ENCODE measurements at places on chromosomes 3 and 15.

DNA sequence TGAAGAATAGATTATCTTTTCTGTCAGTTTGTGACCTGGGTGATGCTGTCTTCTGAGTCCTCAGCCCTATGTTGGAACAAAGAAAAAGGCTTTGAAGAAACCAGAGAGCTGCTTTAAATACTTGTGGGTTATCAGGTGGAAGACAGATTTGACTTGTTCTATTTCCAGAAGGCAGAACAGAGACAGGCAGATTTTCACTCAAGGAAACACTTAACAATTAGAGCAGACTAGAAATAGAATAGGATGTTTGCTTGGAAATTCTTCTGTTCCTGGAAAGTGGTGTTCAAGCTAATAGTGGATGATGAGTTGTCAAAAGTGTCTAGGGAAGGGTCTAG, 219.4 kb downstream of the UBE2E2 start:
- DNase-seq, result no peak

DNA sequence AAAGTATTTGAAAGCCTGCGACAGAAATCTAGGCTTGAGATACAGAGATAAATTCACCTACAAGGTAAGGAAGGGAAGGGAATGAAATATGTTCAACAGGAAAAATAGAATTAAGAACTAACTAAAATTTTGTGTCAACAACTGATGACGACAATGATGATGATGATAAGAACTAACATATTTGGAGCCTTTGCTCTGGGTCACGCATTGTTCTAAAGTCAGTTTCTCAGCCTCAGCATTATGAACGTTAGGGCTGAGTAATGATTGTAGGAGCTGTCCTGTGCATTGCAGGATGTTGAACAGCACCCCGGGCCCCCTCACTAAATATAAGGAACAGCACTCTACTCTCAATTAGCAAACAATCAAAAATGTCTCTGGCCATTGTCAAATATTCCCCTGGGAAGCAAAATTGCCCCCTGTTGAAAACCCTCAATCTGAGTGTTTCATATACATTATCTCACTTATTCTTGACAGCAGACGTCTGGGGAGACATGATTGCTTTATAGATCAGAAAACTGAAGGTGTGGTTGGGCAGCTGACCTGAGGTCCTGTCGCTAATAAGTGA, 88.5 kb downstream of the ERC2 start:
- no peak for DNase-seq

DNA sequence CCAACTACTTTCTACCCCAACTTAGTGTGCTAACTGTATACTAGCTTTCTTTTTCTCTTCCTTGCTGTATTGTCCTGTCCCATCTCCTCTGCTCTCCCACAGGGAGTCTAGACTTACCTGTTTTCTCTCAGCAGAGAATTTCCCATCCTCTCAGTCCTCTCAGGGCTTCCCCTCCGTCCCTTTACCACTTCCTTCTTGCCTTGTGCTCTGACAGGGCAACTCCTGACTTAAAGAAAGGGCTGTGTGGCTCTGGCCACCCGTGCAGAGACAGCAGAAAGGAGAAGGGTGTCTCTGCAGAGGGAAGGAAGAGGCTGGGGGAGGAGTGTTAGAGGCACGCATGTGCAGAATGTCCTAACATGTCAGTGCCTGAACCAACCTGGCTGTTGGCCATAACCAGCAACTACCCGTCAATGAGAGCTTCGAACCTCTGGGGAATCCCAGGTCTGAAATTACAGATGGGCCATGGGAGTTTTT, at the start of gene GCSAM:
Gene GCSAM, minus strand, starts transcription at position 274 of the 474 bp plus-strand sequence. Its CDS starts 128 bp downstream, at position 146.
- DNase-seq, result no peak

DNA sequence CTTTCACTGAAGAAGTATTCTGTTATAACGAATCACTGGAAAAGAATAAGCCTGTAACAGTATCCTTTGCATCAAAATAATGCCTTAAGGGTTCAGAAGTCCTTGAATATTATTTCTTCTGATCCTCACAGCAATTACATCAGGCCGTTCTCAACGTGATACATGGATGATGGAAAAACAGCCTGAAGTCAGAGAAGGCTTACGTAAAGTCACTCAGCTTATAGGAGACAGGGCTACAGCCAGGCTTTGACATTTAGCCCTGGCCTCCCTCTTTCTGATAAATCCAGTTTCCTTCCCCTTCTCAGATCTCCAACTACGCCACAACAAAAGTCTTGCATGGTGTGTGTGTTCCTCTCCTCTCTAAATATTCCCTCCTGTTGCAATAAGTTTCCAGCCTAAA, 131.9 kb downstream of the ANO10 start:
- DNase-seq, result no peak

DNA sequence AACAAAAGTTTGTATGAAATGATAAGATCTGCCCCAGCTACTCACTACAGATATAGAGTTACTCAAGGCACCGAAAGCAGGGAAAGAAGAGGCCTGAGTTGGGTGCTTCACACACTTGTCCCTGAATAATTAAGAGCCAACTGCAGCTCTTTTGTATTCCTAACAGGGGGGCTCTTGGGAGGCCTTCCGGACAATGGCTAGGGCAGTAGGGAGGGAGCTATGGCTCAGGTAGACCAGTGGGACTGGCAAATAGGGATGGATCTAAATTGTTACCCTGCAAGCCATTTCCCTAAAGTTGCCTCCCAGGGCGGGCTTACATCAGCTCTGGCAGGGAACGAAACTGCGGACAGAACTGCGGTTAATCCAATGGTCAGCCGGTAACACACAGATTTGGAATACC, 6.2 kb downstream of the SEMA5B start:
- no peak for DNase-seq

DNA sequence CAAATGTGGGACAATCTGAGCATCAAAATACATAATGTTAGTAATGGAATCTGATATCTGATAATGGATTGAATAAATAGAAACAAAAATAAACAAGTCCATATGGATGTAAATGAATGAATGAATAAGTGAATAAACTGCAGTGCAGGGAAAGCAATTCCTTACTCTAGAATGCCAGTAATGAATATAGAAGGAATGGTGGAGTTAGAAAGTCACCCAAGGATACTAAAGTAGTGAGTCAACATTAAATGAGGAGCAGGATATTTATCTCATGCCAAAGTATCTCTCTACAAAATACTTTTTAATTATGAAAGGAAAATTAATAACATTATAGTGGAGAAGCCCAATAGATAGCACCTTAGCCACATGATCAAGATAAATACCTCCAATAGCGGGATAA, 300.3 kb downstream of the FEZF2 start:
- peak; percentile 14 for DNase-seq

DNA sequence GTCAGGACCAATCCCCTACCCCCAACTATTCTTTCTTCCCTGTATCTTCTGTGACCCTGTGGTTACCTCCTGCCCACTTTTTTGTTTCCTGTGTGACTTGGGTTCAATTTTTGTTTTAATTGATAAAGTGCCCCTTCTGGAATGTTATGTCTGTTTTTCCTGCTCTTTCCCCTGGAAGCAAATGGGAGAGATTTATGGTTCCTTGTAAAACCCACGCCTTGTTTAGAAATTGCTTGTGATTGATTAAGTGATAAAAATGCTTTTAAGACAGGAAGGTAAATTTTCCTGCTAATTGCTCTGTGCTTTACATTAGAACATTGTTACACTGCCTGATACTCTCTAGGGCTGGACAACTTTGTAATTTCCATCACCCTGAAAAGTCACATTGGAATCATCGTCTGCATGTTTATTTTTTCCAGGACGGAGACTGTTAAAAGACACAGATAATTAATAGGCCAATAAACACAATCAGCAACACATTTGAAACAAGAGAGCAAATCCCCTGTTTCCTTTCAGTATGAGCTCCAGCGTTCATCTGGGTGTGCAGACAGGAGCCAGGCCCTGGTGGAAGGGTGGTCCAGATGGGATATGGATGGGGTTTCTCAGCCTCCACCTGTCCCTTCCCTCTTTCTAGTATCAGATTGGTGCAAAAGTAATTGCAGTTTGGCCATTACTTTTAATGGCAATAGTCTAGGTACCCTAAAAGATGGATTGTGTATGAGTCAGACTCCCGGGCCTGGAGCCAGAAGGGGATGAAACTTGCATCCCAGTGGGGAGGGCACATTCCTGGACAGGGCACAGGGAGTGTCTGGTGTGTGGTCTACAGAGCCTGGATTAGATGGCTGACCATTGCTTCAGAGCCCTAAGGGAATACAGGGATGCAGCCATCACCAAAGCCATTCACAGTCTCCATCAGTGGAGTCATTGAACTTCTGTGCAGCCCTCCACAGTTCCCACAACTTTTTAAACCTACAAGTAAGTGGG, 58.1 kb upstream of the AGBL1 start:
- no peak for DNase-seq

GRCh38 chr15:36914466-36914865, 185.9 kb downstream of the MEIS2 start:
- no peak for DNase-seq

DNA sequence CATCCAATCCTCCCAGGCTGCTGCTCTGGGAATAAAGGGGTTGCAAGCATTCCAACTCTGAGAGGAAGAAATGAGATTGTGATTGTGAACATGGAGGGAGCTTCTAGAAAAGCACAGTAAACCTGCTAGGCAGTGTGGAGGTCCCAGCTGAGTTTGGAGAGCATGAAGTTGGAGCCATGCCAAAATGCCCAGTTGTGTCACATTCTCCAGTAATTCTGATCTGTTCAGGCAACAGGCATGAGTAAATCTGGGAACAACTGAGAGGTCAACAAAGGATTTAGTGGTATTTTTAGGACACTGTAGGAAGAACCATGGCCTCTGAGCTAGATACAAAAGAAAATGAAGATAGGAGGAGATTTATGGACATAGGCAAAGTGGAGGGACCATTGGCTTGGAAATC, 74.7 kb downstream of the CYP19A1 start:
- DNase-seq, result no peak

DNA sequence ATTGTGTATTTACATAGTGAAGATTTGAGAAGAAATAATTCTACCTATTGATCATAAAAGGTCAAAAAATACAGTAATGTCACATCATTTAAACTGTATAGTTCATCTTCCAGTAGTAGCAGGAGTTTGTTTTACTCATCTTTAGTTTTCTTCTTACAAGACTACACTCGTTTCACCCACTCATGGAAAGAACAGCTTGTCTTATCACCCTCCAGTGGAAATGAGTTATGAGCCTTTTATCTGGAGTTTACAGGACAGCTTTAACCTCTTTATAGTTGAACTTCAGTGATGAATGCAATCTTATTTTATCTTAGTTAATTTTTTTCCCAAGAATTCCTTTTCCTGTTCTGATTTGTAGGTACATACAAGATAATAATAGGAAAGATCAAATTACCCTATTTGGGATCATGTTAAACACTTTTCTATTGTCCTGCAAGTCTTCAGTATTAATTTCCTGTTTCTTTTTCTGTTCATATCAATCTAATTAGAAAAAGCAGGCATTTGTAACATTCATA, 36.8 kb downstream of the RBMS3 start:
- no peak for DNase-seq

- DNase-seq, result peak; percentile 23
Measured at GRCh38 chr3:86830566-86830965, 160.4 kb downstream of the VGLL3 start.

DNA sequence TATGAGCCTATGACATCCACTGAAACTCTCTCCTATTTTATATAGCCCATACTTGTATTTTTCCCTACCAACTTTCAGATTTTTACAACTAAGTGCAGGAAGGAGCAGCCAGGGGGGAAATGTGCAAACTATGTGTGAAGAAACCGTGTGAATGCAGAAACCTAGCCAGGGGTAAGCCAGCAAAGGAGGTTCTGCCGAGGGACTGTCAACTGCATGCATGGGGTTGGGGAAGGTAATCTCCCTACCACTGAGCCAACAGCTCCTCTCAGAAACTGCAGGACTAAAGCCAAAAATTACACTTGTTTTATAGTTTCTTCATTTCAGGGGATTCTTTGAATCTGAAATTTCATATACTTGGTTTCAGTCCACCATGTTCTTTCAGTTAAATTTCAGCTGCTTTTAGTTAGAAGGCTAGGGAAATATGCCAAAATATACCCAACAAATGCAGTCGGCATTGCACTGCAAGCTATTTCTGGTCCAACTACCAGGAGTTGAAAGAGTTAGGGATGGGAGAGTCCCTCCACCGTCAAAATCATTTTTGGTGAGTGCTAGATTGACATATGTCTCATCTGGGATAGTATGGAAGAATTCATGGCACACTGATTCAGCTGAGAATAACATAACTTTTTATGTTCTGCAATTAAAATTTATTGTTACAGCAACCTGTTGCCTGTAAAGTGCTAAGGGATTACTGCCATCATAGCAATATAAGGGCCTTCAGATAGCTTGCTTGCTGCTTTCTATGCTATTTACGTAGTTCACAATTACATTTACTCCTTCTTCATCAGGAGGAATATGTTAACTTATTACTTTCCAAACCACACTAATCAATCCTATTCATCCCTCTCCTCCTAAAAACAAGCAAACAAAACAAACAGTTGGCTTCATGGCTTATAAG, 904.2 kb downstream of the ROBO1 start:
- DNase-seq, result no peak

GRCh38 chr15:97061392-97061791, 730.9 kb downstream of the NR2F2 start:
- no peak for DNase-seq

DNA sequence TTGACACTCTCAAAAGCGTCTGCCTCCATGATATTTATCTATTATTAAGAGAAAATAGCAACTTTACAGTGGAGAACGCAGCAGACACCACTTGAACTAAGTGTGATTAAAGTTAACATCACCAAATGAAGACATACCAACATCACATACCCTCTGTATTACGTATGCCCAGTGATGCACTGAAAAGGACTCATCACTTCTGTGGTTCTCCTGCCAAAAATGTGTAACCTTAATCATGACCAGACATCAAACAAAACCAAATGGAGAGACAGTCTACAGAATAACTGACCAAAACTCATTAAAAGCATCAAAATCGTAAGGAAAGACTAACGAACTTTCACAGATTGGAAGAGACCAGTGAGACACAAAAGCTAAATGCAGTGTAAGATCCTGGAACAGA, 103.2 kb downstream of the PPP2R3A start:
- peak; percentile 55 for DNase-seq

GRCh38 chr3:181892848-181893247, 181.1 kb downstream of the SOX2 start:
- DNase-seq, result no peak

GRCh38 chr15:52645916-52646315, 33.3 kb downstream of the ATOSA start:
- no peak for DNase-seq

GRCh38 chr3:169865176-169865767, 4.5 kb downstream of the LRRC31 start:
- no peak for DNase-seq

- DNase-seq, result no peak
Measured at GRCh38 chr3:181839039-181839915, 127.6 kb downstream of the SOX2 start.

DNA sequence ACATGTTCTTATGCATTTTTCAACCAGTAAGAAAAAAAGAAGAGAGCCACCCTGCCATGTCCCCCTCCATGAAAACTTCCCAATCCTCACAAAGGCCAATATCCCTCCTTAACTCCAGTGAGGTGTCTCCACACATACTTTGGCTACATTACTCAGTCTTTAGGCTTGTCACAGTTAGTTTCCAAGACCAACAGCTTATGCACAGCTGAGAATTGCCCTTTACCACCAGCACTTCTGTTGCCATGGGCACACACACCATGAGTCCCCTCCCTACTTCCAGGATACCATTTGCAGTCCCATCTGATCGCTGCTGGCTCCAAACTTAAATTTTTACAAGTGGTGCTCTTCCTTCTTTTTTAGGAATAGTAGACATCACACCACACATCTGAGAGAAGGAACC, 150.3 kb upstream of the STRIT1 start:
- DNase-seq, result no peak

Data from AG20443 (cell line).